ENCODE measurements at places on chromosomes 6 and 20. TPM values are rescaled to one million over a fixed set of nuclear protein-coding genes. Genes with fewer than 3 reads are reported as not detected.
A peak's percentile ranks its signal among the peaks of the same experiment; 100 is the strongest.

DNA sequence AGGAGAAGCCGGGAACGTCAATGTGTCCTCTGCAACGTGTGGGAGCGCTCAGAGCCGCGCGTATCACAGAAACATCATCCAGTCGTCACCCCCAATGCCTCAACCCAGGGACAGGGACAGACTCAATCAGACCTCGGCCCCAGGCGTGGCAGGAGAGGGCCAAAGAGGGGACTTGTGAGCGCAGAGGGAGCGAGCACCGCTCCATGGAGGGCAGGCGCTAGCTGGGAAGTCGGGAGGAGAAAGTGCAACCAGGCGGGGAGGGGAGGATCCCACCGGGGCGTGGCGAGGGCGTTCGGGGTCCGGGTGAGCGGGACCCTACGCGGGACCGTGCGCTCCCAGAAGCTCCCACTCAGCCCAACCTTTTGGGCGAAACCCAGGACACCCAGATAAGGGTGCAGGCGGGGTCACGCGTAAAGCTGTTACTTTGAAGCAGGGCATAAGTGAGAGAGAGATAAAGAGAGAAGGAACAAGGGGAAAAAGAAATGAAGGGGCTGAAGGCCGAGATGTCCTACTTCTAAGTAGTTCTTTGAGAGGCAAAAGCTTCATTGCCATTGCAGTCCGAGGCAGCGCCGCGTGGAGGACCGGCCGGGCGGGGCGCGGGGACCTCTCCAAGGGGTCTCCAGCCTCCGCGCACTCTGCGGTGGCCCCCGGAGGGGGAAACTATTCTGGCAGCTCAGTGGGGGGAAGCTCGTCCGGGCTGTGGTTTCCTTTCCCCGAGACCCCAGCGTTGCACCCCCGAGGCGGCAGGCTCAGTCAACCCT is 862 bp upstream of the SOBP start:
- DNase-seq, result peak; percentile 82

DNA sequence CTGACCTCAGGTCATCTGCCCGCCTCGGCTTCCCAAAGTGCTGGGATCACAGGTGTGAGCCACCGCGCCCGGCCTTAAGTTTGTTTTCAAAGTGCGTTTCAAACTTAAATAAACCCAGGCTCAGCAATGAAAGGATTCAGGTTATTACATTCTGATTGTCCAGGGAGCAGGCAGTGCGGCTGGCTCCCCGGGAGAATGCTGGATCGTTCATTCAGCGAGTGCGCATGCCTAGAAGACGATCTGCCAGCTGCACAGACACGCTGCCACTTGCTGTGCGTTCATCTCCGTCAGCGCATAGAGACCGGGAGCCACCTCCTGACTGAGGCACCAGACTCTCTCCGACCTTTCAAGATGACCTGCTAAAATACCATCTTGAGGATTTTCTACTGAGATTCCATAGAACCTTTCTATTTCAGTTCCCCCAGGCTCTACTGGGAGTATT is 163.9 kb upstream of the ZNF217 start:
- no peak for DNase-seq

DNA sequence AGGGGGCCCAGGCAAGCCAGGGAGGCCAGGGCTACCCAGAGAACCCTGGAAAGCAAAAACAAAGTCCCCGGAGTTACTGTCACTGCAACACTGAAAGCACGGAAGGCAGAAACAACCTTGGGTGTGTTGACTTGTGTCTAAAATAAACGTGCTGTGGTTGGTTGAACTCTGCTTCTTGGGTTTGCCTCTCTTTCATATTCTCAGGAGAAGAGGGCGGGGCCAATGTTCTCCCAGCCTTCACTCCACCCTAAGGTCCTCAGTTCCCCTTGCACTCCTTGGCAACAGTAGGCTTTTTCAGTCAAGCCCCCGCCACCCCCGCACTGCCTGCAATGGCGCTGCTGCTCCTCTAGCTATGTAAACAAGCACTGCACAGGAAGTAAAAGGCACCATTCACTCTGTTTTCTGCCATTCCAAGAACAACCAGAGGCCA is 60.9 kb downstream of the COL9A1 start:
- DNase-seq, result no peak

DNA sequence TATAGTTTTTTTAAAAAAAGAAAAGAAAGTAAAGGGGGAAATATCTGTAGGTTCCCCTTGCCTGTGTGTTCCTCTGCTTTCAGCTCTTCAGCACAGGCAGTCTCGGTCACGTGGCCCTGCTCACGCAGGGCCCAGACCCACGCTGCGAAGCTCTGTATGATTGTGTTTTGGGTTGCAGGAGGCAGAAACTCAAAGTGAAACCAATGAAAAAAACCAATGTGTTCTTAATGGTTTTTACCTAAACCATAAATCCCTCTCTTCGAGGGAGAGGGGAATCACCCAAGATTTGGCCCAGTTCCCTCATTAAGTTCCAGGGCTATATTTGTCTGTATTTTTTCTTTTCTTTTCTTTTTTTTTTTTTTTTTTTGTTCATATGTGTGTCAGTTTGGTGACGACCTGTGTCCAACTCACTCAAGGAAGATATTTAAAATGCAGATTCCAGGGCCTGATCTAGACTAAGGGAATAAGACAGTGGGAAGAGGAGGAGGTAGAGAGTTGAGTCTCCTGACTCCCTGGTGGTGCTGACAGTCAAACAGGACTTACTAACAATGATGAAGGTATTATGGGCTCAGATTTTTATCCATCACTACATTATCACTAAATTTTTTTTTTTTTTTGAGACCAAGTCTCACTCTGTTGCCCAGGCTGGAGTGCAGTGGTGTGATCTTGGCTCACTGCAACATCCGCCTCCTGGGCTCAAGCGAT is 33.8 kb upstream of the RREB1 start:
- DNase-seq, result no peak

DNA sequence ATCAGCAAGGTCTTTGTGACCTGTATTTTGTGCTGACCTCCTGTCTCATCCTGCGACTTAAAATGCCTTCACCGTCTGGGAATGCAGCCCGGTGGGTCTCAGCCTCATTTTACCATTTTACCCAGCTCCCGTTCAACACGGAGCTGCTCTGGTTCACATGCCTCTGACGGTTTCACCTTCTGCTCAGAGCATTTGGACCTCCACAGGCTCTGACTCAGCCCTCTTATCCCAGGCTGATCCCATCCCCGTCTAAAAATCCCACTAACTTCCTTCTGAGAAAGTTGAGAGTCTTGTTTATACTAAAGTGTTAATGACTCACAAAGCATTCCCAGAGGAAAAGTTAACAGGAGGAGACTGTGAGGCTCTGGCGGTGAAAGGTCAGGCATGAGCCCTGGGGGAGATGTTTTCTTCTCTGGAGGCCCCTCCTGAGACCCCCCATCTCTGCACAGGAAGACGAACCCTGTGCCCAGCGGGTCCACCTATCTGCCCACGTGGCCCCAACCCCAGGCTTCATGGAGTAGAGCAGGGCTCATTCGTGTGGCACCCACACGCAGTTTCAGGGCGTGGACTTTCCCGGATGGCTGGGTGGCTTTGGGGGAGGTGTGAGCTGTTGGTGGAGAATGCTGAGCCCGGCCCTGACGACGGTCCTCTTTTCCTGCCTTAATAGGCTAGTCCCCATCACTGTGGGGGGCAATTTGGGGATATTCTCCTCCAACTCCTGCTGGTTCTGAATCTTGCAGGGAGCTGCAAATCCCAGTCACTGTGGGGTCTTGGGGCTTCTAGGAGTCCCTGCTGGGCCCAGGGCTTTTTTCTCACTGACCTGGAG is 3.3 kb upstream of the BIRC7 start:
- DNase-seq, result no peak

DNA sequence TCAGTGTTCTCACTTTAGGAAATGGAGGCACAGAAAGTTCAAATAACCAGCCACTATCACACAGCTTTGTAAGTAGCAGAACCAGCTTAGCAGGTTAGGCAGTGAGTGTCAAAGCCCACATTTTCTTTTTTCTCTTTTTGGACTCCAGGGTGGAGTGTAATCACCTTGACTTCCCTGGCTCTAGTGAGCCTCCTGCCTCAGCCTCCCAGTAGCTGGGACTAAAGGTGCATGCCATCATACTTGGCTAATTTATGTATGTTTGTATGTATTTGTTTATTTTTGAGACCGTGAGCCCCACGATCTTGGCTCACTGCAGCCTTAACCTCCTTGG is 7.8 kb upstream of the NCOA3 start:
- no peak for DNase-seq

- DNase-seq, result no peak
These were observed 128.0 kb downstream of the RFPL4B start for GRCh38 chr6:112475083-112475482.

DNA sequence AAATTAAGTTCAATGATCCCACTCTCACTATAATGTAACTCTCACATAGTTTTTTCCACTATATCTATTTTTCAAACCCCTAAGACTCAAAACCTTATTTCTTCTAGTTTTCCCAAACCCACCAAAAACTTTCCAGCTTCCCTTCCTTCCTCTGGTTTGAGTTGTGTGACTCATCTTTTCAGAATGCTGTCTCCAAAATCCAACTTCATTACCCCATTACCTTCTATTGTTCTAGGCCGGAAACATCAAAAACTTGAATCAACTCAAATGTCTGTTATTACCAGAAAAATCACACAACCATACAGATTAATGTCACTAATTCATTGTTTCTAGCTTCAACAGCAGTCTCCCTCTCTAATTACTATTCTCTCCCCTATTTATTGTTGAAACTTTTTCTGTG is 1090.3 kb downstream of the HACE1 start:
- DNase-seq, result no peak

The HRH3 gene
- not detected for total RNA-seq

The LST1 gene
- 9.2 TPM for total RNA-seq

The C6orf15 gene
- not detected for total RNA-seq

Data from posterior vena cava (tissue), 2 donors.